Activated CD8-positive, alpha-beta memory T cell treated with anti-CD3 and anti-CD28 coated beads for 1 hour (primary cell): ENCODE measurements at places on chromosomes 11 and 22.

GRCh38 chr11:128179512-128179911 is 407.8 kb downstream of the ETS1 start:
- no peak for DNase-seq

- DNase-seq = no peak
Measured at GRCh38 chr22:23791738-23792645, 5.2 kb downstream of the SMARCB1 start.

- no peak for DNase-seq
Measured at GRCh38 chr22:20130319-20130718, 1.3 kb upstream of the ZDHHC8 start.

- no peak for DNase-seq
Measured at GRCh38 chr22:38021206-38021605, 36.0 kb upstream of the PICK1 start.

GRCh38 chr11:57713835-57714234 is 1.4 kb downstream of the TMX2 start:
- DNase-seq = no peak

- DNase-seq = no peak
Measured at GRCh38 chr22:19873138-19873959, 18.7 kb upstream of the GNB1L start.
